Lung (tissue), 17 donors: ENCODE measurements at places on chromosomes 5 and 9. TPM values are rescaled to one million over a fixed set of nuclear protein-coding genes. Genes with fewer than 3 reads are reported as not detected.

- H3K4me3 ChIP-seq = no peak overlapping the region
- no peak overlapping the region for H3K27ac ChIP-seq
- no peak for DNase-seq
Observed at GRCh38 chr5:143614831-143615230, 197.1 kb upstream of the HMHB1 start.

GRCh38 chr5:144484124-144484897 is 313.6 kb downstream of the KCTD16 start:
- H3K36me3 ChIP-seq = no peaks in the 10 kb centered on the region
- H3K27ac ChIP-seq = no peak overlapping the region
- no peak for DNase-seq
- H3K4me3 ChIP-seq = no peak overlapping the region
- H3K27me3 ChIP-seq = no peaks in the 10 kb centered on the region

DNA sequence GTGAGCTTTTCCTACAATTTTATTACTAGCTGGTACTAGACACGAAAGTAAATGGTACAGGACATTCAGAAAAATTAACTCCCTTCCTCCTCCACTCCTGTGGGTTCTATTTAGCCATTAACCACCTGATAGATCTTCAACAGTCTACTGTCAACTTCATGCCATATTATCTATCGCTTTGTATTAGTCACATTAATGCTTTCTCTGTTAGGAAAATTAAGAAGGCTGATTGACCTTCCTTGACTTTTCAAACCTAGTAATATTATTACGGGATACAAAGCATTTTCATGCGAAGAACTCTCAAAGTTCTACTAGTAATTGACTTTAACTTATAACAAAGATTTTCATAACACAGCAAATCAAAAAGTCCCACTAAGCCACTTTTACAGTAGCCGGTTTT is 1.2 kb downstream of the TEX10 start:
- H3K27me3 ChIP-seq = no peaks in the 10 kb centered on the region
- no peak for DNase-seq
- H3K27ac ChIP-seq = no peak overlapping the region

Gene IFNK
- total RNA-seq = not detected

DNA sequence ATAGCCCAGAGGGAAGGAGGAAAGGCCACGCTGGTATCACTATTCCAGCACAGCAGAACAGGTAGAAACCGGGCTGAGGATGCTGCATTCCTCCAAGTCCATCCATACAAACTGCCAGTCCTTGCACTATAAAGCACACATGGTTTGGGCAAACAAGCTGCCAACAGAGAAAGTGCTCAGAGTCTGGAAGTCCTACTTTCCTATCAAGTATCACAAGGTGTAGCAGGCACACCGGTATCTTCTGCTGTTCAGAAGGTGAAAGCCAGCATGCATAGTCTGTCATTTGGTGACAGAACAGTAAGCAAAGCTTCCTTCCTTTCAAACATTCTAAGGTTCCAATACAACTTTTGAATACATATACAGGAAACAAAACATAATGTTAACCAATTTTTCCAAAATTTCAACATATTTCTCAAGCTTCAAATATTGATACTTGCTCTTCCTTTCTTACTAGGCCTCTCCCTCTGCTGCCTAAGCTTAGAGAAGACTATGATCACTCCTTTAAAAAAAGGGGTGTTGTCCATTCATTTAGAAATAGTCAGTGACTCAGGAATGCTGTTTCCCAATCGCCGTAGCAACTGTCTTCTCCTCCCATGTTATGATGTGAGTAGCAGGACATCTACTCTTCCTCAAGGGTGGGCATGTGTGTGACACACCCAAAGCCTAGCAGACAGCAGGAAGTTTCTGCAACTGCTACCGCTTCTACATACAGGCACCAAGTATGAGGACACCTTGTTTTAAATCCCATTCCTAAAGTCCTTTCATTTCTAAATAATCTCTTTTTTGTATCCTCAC is 14.7 kb downstream of the DIAPH1 start:
- H3K36me3 ChIP-seq = no peaks in the 10 kb centered on the region
- peak; percentile 22 for DNase-seq
- no peaks in the 10 kb centered on the region for H3K27me3 ChIP-seq
- peaks cover 6% of the 10 kb centered on the region for H3K4me1 ChIP-seq
- H3K4me3 ChIP-seq = no peak overlapping the region
- peak overlapping the region; percentile 59 for H3K27ac ChIP-seq

- no peaks in the 10 kb centered on the region for H3K27me3 ChIP-seq
- peaks cover 45% of the 10 kb centered on the region for H3K4me1 ChIP-seq
- no peak overlapping the region for H3K4me3 ChIP-seq
- DNase-seq = peak; percentile 78
- H3K27ac ChIP-seq = peak overlapping the region; percentile 62
- no peaks in the 10 kb centered on the region for H3K36me3 ChIP-seq
Observed at GRCh38 chr9:127183814-127184582, 61.6 kb upstream of the ANGPTL2 start.

DNA sequence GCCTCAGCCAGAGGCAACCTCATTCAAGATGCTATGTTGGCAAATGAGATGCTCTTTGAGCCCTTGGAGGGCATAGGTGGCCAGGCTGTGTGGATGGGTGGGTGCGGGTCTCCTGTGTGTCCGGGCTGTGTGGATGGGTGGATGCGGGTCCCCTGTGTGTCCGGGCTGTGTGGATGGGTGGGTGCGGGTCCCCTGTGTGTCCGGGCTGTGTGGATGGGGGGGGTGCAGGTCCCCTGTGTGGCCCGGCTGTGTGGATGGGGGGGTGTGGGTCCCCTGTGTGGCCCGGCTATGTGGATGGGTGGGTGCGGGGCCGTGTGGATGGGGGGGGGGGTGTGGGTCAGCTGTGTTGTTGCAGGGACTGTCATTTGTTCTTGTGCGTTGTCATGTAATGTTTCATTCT is 136.6 kb upstream of the COL5A1 start:
- no peak overlapping the region for H3K4me3 ChIP-seq
- no peak overlapping the region for H3K27ac ChIP-seq
- peaks cover 30% of the 10 kb centered on the region for H3K4me1 ChIP-seq
- peaks cover 25% of the 10 kb centered on the region for H3K27me3 ChIP-seq

Gene TSSK1B
- total RNA-seq = 0.28 TPM

Gene N4BP3
- 11.4 TPM for total RNA-seq

DNA sequence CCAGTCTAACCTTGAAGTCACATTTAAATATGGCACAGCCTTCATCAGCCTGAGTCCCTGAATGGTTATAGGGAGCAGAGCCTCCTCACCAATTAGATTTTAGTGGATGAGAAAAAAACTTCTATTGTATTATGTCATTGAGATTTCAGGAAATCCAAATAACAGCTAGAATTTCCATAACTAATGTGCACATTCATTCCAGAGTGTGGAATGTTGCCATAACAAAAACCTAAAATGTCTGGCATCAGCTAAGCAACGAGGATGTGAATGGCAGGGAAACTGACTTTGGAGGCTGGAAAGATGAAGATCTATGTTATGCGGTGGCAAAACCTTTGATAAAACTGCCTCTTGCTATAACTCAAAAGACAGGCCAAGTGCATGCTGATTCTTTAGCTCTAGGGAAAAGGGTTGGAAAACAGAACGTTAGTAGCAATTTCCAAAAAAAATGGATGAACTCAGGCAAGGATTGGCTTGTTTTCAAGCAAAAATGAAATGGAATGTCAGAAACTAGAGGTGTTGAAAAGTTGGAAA is 91.3 kb upstream of the NFIB start:
- no peak overlapping the region for H3K4me3 ChIP-seq
- no peaks in the 10 kb centered on the region for H3K27me3 ChIP-seq
- no peaks in the 10 kb centered on the region for H3K4me1 ChIP-seq
- no peak overlapping the region for H3K27ac ChIP-seq

DNA sequence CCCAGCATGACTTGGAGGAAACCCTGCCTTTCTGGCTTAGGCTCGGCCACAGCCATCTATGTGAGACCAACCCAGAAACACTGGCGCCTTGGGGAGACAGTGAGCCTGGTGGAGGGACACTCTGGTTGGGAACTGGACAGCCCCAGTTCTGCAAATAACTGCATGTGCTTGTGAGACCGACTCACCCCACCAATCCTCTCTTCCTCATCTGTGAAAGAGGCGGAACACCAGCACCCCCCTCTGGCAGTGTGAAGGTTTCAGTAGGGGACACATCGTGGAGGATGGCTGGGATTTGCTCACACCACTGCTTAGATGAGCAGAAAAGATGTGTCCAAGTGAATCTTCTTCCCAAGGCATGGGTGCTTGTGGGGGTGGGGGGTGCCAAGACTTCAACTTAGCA is 43.4 kb upstream of the N4BP3 start:
- no peaks in the 10 kb centered on the region for H3K4me1 ChIP-seq
- no peak overlapping the region for H3K4me3 ChIP-seq
- no peaks in the 10 kb centered on the region for H3K27me3 ChIP-seq

DNA sequence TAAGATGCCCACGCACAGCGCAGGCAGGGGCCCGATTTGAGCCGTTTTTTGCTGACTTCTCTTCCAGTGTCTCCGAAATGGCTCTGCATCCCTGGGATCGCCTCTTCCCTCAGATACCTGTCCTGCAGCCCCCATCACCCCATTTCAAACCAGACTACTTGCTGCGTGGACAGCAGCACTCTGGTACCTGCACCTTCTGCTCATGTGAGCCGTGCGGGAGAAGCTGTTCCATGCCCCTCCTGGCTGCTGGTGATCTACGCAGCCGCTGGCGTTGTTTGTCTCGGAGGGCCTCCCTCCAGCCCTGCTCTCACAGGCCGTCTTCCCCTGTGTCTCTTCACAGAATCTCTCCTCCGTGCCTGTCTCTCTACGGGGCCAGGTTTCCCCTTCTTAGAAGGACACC is 13.4 kb downstream of the CEP72 start:
- H3K4me1 ChIP-seq = no peaks in the 10 kb centered on the region
- no peak overlapping the region for H3K27ac ChIP-seq
- peaks cover 4% of the 10 kb centered on the region for H3K36me3 ChIP-seq
- H3K4me3 ChIP-seq = no peak overlapping the region
- H3K27me3 ChIP-seq = no peaks in the 10 kb centered on the region

- DNase-seq = no peak
- H3K36me3 ChIP-seq = peaks cover 10% of the 10 kb centered on the region
- H3K4me3 ChIP-seq = no peak overlapping the region
- H3K4me1 ChIP-seq = peaks cover 16% of the 10 kb centered on the region
Observed at GRCh38 chr9:117715411-117715989, 11.3 kb downstream of the TLR4 start.

DNA sequence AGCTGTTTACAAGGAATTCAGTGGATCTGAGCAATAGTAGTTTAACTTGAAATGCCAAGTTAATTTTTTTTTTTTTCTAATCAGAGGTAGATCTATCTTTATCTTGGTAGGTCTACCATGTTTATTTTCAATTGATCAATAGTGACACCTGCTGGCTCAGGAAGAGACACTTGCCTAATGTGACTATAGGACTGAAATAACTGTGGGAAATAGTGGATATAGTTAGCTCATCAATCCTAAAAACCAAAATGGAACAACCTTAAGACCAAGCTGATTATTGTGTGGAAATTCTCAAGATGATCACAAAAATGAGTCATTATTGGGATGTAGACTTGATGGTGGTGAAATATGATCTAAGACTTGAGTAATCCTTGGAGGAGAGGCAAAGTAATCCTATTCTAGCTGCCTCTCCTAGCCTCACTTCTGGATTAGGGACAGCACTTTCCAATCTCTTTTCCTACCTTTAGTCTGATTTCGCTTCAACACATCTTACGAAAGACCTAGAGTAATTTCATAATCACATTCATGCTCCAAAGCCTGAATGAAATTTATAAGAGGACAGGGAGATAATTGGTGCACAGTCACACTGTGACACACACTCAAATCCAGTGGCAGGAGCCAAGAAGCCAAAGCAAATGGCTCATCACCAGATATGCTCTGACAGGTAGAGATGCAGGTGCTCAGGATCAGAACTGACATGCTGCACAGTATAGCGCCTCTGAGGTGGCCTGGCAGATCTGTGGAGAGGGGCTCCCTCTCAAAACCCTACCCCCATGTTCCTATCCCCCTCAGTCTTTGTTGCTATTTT is 156.3 kb downstream of the HMHB1 start:
- no peak for DNase-seq
- H3K4me1 ChIP-seq = no peaks in the 10 kb centered on the region
- no peaks in the 10 kb centered on the region for H3K27me3 ChIP-seq
- no peak overlapping the region for H3K27ac ChIP-seq
- no peak overlapping the region for H3K4me3 ChIP-seq

Gene SLC25A51
- total RNA-seq = 30.1 TPM

GRCh38 chr5:34833976-34834793 is 4.8 kb upstream of the TTC23L start:
- peaks cover 4% of the 10 kb centered on the region for H3K4me1 ChIP-seq
- no peaks in the 10 kb centered on the region for H3K36me3 ChIP-seq
- no peak overlapping the region for H3K4me3 ChIP-seq
- H3K27ac ChIP-seq = no peak overlapping the region
- no peak for DNase-seq

DNA sequence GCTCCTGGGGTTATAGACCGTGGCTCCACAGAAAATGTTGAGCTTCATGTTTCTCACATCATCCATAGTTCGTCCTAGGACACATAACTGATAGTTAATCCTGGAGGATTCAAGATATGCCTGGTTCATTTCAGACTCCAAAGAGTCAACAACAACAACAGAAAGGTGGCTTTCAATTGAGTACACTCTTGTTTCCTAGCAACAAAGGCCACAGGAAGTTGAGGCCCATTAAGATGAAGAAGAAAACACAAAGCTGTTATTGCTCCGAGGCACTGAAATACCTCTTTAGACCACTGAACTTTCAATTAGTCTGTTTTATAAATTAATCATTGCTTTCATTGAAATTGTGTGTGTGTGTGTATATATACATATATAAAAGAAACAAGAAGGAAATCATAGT is 154.5 kb downstream of the YIPF5 start:
- no peaks in the 10 kb centered on the region for H3K4me1 ChIP-seq
- no peaks in the 10 kb centered on the region for H3K36me3 ChIP-seq
- H3K4me3 ChIP-seq = no peak overlapping the region
- H3K27me3 ChIP-seq = no peaks in the 10 kb centered on the region
- H3K27ac ChIP-seq = no peak overlapping the region

DNA sequence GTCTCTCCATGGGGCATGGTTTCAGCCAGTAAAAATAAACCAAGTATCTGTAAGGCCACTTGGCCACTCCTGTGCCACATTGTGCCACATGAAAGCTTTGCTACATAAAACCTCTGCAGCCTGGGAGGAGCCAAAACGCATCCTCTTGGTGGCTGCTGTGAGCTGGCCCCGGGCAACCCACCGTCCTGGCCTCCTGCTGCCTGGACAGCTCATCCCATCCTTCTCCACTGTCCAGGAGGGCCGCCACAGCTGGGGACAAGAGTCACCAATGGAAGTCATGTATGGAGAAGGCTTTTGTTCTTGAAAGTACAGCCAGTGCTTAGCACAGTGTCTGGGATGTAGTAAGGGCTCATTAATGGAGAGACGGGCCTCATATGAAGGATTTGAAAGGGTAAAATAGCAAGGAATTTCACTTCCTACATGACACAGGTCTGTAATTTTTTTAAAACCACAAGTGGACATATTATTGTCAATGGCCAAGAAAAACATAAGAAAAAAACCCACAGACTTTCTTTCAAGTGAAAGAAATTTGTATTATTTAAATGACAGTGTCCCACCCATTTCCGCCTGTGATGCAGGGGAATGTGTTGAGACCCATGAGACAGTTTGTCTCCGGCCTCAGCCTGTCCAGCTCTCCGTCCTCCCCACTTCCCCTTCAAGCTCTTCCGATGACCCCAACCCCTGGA is 6.6 kb downstream of the PTGES start:
- no peak for DNase-seq
- no peak overlapping the region for H3K27ac ChIP-seq
- no peaks in the 10 kb centered on the region for H3K36me3 ChIP-seq
- H3K27me3 ChIP-seq = no peaks in the 10 kb centered on the region

Gene NTRK2
- total RNA-seq = 6.2 TPM
